Activated T-cell treated with anti-CD3 and anti-CD28 coated beads for 24 hours (primary cell): ENCODE measurements at places on chromosomes 2 and 18.

DNA sequence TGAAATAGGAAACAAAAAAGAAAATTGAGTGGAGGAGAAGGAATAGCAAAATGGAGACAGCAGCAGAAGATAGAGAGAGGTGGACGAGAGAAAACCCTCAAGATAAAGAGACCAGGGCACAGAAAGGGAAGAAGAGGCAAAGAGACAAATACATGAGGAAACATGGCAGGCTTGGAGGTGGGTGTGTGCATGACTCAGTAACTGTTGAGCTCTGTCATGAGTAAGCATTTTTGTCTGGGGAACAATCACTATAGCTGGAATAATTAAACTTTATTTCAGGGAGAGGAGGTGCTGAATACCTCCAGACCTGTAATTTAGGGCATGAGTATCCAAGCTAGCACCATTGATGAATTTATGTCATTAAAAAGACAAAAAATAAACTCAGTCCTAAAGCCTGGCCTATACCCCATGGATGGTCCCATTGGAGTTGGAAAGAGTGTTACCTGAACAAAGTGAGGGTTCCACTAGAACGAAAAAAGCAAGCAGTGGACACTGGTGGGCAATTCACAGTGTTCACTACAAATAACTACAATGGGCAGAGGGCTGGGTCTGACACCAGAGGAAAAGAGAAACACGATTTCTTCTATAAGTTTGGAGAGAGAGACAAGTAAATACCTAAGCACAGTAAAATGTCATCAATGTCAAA, 145.5 kb downstream of the ADCYAP1 start:
- DNase-seq, result no peak

DNA sequence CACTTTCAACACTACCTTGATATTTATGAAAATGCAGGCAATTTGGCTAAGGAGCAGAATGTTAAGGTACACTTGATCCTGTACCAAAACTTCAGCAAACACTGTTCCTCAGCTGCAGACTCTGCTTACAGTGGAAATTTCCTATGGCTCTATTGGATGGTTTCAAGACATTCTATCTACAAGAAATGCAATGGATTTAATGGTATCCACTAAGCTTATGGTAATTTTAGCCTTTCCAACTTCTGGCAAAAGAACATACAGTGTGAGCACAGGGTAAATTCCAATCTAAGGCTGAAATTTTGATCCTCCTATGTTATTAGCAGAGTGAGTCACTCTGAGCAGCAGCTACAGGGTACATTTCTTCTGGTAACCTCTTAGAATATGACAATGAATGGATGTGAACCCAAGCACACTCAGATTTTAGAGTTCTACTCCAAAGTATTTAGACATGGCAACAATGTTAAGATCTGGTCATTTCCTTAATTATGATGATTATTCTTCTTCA, 361.8 kb upstream of the PIK3C3 start:
- no peak for DNase-seq

- DNase-seq, result no peak
Observed at GRCh38 chr2:18650221-18650620, 60.9 kb upstream of the NT5C1B start.

GRCh38 chr2:238920053-238920452, 72.2 kb downstream of the TWIST2 start:
- no peak for DNase-seq

GRCh38 chr2:179612591-179613298, 248.7 kb downstream of the ZNF385B start:
- no peak for DNase-seq

DNA sequence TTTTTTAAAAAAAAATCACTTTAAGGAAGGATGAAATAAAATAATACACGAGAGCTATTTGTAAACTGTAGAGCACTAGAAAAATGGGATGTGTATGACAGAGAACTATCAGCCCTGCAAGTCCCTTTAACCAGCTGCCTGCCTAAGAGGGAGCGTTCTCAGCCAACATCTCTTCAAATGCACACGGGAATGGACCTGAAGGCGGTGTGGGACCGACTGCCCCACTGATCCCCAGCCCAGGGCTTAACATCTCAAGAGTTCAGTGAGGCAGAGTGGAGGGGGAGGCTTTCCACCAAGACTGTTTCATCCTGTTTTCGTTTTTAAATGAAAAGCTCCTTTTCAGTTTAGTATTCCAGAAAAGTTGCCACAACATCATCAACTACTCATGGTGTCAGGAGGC, 2.2 kb downstream of the INPP4A start:
- DNase-seq, result no peak

GRCh38 chr2:165720511-165720910, 73.5 kb downstream of the GALNT3 start:
- DNase-seq, result no peak

GRCh38 chr2:152062125-152063091, 36.4 kb downstream of the CACNB4 start:
- no peak for DNase-seq

- no peak for DNase-seq
Observed at GRCh38 chr18:72935744-72936143, 68.0 kb upstream of the NETO1 start.

GRCh38 chr2:167942366-167943081, 304.9 kb downstream of the STK39 start:
- no peak for DNase-seq

GRCh38 chr2:228703152-228703551, 521.7 kb upstream of the SPHKAP start:
- DNase-seq, result no peak

DNA sequence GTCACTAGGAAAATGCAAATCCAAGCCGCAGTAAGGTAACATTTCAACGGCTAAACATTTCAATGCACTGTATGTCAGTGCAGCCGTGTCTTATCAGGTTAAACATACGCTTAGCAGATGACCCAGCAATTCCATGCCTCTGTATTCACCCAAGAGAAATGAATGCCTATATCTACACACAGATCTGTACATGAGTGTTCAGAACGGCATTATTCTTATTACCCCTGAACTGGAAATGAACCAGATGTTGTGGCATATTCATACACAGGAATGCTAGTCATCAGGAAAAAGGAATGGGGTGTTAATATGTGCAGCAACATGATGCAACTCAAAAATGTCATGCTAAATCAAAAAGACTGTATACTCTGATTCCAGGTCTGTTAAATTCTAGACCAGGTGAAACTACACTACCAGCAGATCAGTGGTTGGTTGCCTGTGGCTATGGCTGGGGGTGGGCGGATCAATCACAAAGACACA, 80.4 kb upstream of the RPL31 start:
- DNase-seq, result no peak

DNA sequence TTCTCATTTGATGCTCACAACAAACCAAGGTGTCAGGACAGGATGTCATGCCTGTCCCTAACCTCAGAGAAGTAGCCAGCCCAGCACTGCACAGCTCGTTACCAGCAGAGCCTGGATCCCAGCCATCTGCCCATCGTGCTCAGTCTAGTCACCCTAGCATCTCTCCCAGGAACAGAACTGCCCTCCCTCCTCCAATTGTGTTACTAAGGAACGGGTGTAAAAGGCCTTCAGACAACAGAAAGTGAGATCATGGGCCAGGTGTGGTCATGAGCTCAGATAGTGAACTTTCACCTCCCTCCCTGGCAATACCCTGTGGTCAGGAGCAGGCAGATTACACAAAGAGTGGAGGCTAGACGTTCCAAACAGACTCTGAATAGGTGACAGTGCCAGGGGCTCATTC, 111.8 kb upstream of the PPP1CB start:
- DNase-seq, result no peak

GRCh38 chr2:45353879-45354278, 257.2 kb downstream of the SRBD1 start:
- no peak for DNase-seq

- no peak for DNase-seq
Observed at GRCh38 chr18:3500016-3500415, 50.0 kb downstream of the TGIF1 start.

DNA sequence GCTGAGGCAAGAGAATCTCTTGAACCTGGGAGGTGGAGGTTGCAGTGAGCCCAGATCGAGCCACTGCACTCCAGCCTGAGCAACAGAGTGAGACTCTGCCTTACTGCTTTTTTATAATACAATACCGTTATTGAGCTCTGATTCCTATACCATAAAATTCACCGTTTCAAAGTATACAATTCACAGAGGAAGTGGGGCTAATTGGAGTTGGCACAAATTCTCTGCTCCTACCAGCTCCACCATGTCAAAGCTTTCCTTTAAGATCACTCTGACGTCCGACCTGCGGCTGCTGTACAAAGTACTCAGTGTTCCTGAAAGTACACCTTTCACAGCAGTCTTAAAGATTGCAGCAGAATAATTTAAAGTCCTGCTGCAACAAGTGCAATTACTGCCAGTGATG, 29.6 kb upstream of the CYBRD1 start:
- no peak for DNase-seq

GRCh38 chr18:8820396-8821082, 115.2 kb downstream of the MTCL1 start:
- DNase-seq, result no peak

DNA sequence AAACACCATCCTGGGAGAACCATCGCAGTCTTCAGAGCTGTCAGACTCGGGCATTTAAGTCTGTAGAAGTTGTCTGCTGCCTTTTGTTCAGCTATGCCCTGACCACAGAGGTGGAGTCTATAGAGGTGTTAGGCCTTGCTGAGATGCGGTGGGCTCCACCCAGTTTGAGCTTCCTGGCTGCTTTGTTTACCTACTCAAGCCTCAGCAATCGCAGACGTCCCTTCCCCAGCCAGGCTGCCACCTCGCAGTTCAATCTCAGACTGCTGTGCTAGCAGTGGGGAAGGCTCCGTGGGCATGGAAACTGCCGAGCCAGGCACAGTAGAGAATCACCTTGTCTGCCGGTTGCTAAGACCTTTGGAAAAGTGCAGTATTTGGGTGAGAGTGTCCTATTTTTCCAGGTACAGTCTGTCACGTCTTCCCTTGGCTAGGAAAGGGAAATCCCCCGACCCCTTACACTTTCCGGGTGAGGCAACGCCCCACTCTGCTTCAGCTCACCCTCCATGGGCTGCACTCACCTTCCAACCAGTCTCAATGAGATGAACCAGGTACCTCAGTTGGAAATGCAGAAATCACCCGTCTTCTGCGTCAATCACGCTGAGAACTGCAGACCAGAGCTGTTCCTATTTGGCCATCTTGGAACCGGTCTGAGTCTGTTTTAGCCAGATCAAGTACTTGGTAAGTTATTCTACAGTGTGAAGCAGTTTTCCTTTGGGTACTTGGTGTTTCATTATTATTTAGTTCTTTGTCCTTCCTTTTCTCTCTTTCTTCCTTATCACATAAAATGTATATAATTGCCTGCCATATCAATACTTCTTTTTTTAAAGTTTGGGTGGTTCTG, 71.5 kb downstream of the CDC42EP3 start:
- no peak for DNase-seq

- no peak for DNase-seq
Observed at GRCh38 chr2:143251681-143252080, 122.5 kb downstream of the ARHGAP15 start.

DNA sequence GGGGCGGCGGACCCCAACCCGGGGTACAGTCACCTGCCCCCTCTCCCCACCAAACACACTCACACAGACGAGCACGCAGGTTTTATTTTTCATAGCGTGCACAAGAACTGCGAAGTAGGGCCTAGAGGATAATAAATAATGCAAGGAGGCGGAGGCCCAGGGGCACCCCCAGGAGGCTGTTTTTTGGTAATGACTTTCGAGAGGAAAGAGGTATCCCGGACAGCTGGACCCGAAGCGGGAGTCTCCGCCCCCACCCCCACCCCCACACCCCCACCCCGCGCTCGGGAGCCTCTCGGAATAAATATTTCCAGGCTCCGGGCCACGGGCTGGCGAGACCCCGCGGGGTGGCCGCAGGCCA, 3.4 kb downstream of the CYP26B1 start:
- DNase-seq, result no peak

DNA sequence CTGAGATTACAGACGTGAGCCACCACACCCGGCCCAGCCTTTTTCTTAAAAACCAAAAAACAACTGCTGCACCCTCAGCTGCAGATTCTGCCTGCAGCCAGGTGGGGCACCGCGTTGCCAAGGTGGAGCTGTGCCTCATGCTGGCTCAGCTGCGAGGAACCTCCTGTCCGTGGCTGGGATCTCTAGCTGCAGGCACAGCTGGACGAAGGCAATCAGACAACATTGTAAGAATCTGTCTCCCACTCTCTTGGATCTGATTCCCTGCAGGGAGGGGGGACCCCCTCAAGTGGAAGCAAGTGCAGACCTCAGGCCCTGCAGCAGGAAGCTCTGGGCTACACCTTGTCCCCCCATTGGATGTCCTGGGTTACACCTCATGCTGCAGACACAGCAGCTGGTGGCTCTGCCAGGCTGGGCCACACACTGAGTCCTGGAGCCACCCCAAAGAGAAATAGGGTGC, 24.1 kb downstream of the CIDEA start:
- DNase-seq, result no peak

DNA sequence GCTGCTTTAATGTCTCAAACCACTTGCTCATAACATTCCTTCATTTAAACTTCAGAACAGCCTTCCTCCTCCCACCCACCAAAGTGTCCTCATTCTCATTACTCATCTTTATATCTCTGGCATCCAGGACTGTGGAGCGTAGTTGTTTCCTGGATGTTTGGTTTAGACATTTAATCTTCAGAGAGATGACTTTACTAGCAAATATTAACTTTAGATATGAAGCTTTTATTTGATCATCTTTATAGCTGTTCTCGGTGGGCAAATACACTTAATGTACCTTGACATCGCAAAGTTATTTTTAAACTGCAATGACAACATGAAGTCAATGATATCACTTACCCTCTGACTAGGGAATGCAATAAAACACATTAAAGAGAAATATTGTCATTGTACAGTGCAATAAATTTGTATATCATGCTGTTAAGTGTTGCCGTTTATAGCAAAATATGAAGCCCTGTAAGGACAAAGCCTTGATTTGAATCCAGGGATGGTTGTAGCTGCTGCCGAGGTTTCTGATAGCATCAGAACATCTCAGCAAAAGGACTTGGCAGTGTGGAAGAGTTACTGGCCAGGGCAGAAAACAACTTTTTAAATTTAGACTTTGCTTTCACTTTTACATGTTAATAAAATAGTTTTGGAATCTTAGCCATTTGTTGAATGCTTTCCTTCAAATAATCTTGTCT, 4.6 kb upstream of the LAMA3 start:
- no peak for DNase-seq

DNA sequence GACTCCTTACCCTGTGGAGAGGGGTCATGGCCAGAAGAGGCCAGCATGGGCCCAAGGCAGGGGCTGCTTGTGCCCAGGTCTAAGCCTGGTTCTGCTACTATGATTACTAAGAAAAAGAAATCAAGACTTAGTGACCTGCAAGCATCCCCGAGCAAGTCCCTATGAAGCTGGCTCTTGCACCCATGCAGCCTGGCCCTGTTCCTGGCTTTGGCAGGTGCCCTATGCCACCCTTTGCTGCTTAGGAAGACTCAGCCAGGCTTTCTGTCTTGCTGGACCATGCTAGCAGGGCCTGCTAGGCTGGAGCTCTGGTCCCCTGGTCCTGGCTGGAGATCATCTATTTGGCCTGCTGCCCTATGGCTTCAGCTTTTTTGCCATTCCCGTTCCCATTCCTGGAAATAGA, 309.4 kb upstream of the EPAS1 start:
- DNase-seq, result no peak

DNA sequence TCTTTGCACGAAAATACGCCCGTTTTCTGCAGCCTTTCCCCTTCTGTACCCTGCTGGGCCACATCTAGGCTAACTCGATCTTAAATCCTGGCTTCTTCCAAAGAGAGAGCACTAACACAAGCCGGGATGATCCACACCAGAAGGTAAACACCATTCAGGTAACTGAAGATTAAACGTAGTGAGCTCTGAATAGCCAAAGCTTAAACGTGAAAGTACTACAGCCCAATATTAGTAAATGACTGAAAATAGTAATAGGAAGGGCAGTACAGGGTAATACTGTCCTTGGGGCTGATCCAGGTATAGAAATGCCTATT, 422 bp upstream of the MRPL53 start:
- no peak for DNase-seq
